ENCODE measurements at places on chromosomes 5 and 9.
A peak's percentile ranks its signal among the peaks of the same experiment; 100 is the strongest.

- DNase-seq = no peak
Measured at GRCh38 chr5:23823521-23823920, 316.1 kb downstream of the PRDM9 start.

GRCh38 chr5:146632620-146633322, 116.8 kb upstream of the GPR151 start:
- DNase-seq = no peak

- no peak for DNase-seq
Measured at GRCh38 chr5:604391-604831, 7.7 kb upstream of the CEP72 start.

DNA sequence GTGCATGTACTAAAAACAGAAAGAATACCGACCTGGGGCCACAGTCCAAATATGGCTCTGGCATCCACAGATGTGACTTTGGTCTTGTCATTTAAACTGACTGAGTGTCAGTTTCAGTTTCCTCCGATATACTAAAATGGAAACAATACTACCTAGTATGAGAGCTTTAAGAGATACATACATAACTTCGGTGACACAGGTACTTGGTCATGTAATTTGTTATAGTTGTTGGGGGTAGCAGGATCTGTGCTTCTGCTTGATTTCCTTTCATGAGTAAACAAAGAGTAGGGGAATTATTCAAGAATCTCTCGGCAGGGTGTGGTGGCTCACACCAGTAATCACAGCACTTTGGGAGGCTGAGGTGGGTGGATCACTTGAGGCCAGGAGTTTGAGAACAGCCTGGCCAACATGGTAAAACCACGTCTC, 32.1 kb downstream of the MTMR12 start:
- DNase-seq = no peak

- peak; percentile 17 for DNase-seq
Measured at GRCh38 chr5:68565427-68565826, 349.9 kb downstream of the PIK3R1 start.

GRCh38 chr9:96482476-96482875, 32.5 kb downstream of the HABP4 start:
- DNase-seq = no peak

DNA sequence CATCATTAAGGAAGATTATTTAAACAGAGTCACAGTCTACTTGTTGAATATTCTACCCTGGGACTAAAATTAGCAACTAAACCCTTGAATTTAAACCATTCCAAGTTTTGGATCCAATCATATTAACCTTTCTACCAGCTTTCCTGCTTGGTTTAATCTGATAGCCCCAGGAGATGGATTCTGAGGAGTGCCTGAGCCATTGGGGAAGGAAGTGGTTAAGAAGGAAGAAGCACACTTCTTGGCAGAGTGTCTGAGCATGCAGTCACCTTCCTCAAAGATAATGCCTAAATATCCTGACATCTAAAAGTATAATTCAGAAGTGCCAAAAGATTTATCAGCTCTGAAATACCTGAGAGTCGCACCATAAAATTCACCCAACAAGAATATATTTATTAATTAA, 74.1 kb upstream of the SNCAIP start:
- DNase-seq = no peak

DNA sequence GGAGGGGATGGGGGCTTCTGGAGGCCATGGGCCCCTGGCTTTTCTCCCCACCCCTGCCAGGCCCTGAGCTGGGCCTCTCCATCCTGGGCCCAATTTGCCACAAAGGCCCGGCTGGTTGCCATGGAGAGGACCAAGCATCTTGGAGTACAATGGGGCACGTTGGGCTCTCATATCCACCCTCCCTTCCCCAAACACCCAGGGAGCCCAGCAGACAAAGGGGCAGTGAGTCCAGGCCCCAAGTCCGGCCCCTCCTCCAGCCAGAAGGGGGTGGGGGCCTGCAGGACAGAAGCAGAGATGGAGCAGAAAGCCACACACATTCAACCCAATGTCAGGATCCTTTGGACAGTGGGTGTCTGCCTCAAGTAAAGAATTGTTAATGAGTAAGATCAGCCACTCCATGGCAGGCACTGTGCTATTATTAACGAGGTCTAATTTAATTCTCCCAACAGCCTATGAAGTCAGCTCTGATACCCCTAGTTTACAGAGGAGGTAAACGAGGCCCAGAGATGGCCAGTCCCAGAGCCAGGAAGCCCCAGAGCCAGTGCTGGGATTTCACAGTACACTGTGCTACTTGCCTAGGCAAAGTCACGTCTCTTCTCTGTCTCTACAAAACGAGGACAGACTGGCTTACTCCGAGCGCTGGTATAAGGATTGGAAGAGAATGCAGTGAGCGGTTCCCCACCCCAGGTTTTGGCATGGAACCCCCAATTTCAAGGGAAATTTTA, 2.3 kb downstream of the CRB2 start:
- no peak for DNase-seq

DNA sequence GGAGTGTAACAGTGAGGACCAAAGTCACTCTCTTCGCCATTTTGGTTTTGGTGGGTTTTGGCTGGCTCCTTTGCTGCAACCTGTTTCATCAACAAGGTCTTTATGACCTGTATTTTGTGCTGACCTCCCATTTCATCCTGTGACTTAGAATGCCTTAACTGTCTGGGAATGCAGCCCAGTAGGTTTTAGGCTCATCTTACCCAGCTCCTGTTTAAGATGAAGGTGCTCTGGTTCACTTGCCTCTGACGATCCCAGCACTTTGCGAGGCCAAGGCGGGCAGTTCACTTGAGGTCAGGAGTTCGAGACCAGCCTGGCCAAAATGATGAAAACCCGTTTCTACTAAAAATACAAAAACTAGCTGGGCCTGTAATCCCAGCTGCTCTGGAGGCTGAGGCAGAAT, 1.8 kb upstream of the CKS2 start:
- no peak for DNase-seq

DNA sequence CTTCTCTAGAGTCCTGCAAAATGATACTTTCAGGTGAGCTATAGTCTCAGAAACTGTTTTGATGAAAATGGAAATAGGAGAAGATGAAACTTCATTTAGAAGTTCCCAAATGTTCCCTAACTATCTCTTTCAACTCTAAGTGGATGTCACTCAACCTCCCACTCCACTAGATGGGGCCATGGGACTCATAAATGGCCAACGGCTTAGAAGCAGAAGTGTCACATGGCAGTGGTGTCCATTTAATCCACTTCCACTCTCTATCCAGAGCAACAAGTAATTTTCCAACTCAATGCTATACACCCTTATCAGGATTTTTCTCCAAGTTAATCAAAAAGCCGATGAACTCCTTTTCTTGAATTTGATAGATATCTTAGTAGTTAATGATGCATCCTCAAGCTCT, 295.7 kb downstream of the EDIL3 start:
- no peak for DNase-seq

DNA sequence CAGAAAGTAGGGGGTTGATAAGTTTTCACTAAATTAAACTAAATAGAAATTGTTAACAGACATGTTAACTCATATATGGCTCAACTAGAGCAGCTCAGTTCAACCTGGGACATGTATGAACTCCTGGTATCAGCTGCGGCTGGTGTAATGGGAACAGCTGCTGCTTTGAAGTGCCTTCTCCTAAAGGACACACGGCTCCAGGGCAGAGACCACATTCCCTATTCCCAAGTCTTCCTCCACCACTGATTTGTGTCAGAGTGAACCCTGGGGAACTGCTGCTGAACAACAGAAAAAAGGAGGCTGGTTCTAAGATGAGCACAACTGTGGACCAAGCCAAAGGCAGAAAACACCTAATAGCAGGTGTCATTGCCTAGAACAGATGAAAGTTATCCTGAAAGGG, 71.1 kb downstream of the MAPKAP1 start:
- DNase-seq = no peak

DNA sequence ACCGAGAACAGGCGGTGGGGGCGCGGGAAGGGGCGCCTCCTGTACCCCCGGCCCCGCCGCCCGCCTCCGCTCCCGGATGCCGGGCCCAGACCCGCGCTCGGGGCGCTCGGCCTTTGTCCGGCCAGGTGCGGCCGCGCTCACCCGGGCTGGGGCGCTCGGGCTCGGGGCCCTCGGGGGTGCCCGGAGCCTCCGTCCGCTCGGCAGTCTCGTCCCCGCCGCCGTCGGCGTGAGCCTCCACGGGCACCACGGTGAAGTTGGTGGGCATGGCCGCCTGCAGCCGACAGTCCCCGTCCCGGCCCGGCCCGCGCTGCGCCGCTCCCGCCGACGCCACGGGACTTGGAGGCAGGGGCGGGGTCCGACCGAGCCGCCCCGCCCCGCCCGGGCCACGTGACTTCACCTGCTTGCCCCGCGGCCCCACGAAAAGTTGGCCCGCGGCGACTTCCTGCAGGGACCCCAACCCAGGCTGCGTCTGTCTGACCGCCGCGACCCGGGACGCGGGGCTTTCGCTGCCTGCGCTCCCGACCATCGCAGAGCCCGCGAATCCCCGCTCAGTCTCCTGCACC, at the start of gene SLC12A7:
Gene SLC12A7, minus strand, starts transcription at position 337 of the 563 bp plus-strand sequence. Its CDS starts 72 bp downstream, at position 265.
- DNase-seq = no peak

GRCh38 chr5:152124409-152125041, 199.9 kb upstream of the GLRA1 start:
- DNase-seq = no peak

- DNase-seq = no peak
Measured at GRCh38 chr9:129400971-129401622, 219.8 kb downstream of the C9orf50 start.

- no peak for DNase-seq
Measured at GRCh38 chr5:127826011-127826410, 122.8 kb downstream of the CCDC192 start.

GRCh38 chr5:18959535-18959934, 1028.5 kb downstream of the CDH18 start:
- DNase-seq = no peak
